Caco-2 (cell line): ENCODE measurements at places on chromosomes 6 and 20.

DNA sequence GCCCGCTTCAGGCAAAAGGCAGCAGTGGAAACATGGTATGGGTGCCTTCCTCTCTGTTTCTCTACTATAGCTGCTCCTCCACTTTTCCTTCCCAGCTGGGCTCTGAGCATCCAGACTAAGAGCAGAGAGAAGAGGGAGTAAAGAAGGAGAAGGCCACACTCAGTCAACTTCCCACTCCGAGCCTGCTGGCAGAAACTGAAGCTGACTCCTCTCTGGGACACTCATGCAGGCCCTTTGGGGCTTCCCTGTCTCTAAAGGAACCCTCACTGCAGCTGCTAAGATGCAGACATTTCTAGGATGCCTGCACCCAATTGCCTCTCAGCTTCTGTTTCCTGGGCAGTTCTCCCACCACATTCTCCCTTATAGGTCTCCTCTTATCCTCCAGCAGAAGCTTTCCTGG lies 88.9 kb downstream of the FRK start:
- no peak for DNase-seq

GRCh38 chr6:57021086-57021720 lies 25.3 kb upstream of the KIAA1586 start:
- DNase-seq: no peak

GRCh38 chr20:2671977-2672376 lies 8.0 kb upstream of the IDH3B start:
- DNase-seq: peak; percentile 33

- no peak for DNase-seq
These were observed 63.6 kb upstream of the STX16 start for GRCh38 chr20:58587467-58587866.

DNA sequence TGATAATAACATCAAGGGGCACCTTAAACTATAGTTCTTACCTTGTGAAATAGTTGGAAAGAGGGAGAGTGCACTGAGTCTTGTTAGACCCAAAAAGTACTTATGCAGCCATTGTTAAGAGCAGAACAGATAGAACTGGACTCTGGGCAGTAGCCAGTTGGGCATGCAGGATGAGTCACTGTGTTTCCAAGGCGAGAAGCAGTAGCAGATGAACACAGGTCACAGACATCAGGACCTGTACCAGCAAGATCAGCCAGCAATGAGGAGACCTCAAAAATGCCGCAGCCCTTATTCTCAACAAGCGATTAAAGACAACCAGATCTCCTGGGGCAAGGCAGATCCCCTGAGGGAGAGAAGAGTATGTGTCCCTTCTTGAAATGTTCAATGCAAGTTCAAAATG lies 79.0 kb downstream of the SAMD3 start:
- no peak for DNase-seq
